Hepatocyte (in vitro differentiated cells): ENCODE measurements at places on chromosomes 7 and 10.

- no peak for DNase-seq
Observed at GRCh38 chr10:101716891-101717659, 22.1 kb upstream of the FBXW4 start.

DNA sequence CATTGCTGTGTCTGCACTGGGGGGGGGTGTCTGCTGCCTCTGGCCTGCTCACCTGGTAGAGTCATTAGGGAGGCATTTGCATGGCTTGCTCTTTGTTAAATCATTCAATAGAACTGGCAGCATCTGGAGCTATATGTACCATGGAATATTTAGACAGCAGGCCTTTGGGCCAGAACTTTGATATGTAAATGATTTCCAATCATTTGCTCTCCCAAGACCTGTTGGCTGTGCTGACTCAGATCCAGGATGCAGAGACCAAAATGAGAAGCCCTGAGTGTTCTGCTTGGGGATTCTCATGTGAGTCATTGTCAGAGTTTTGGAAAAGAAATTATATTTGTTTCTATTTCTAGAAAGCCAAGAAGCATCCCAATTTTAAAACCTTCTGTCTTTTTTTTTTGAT, 257.6 kb upstream of the IGFBP3 start:
- DNase-seq: no peak

GRCh38 chr10:73340121-73340520, 18.5 kb downstream of the CFAP70 start:
- DNase-seq: no peak

- DNase-seq: no peak
Observed at GRCh38 chr7:119578116-119578515, 694.9 kb upstream of the KCND2 start.

- DNase-seq: peak; percentile 35
Observed at GRCh38 chr7:3200504-3200903, 100.5 kb upstream of the SDK1 start.

DNA sequence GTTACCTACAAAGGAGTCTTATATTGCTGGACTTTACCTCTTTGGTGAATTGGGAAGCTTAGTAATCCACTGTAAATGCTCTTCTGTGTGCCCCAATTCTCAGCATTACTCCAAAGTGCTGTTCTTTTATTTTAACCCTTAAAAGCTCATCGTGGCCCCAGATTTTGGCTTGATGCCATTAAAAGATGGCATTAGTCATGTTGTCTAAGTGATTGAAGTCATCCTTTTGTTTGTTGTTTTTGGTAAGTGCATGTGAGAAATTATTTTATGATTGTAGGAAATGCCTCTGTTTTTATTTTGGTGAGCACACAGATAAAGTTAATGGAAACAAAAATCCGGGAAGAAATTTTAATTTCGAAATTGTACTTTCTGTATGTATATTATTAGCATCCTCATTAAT, 82.5 kb upstream of the GATA3 start:
- no peak for DNase-seq

DNA sequence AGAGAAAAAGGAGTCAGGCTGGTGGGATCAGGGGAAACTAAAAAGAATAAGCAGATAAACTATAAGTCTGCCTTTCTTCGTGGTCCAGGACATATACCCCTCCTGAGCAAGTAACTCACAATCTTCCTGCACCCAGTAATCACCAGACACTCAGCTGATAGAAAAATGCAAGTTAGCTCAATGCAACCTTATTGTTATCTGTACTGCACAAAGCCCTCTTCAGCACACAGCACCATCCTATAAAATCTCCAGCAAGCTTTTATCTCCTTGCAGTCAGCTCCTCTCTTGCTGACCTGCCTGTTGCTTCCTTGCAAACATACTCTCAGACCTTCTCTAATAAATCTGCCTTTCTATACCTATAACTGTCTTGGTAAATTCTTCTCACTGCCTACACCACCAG, 6.7 kb downstream of the SLC37A3 start:
- DNase-seq: no peak

- DNase-seq: peak; percentile 20
Observed at GRCh38 chr7:15555381-15555859, 6.4 kb downstream of the AGMO start.

DNA sequence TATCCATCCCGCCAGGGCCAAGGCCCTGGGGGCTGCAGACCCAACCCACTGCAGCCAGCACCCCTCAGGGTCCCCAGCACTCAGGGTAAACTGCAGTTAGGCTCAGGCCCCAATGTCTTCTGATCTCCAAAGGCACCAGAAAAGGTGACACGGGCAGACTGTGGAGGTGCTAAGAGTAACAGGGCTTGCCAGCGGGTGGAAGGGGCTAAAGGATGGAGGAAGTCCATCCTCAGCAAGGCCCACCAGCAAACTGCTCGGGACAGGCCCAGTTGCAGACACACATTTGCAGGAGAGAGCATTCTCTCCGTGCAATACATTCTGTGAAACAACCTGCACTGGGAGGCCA, 95.6 kb upstream of the DDC start:
- DNase-seq: no peak

DNA sequence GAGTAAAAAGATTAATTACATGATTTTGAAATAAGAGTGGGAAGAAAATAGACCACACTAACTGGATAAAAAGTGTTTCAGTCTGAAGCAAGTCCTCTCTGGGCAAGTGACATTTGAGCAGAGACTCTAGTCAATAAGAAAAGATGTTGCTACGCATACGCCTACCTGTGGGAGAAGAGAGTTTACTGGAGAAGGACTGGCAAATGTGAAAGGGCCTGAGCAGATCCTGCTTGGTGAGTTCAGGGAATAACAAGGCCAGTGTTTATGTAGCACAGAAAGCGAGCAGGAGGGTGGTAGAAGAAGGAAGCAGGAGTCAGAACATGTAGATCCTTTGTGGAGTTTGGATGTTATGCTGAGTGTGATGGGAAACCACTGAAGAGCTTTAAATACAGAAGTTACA, 43.4 kb downstream of the RAB18 start:
- DNase-seq: no peak

DNA sequence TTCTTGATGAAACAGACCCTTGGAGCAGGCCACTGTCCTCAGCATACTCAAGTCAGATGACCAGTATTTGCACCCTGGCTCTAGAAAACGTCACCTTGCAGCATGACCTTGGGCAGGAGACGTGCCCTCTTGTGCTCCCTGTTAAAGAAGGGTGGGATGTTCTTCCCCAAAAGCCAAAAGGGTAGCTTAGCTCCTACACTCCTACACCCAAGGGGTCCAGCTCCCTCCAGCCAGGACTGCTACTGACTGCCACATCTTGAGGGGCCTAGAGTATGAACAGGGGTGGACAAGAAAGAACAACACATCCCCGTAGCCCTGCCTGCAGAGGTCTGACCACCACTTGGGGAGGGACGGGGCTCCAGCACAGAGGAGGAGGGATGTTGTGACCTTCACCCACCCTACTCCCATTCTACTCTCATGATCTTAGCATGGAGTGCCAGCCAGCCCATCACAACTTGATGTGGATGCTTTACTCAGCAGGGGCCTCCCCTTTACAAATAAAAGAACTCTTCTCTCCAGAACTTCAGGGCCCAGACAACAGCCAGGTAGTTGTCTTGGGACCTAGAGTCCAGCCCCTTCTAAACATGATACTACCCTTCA, 165.3 kb upstream of the ZMIZ1 start:
- no peak for DNase-seq
